NCI-H524 treated with DMSO at 0.1 percent for 48 hours (cell line): ENCODE measurements at places on chromosomes 7 and 10.

- no peak for DNase-seq
These were observed 1.6 kb downstream of the FAM53B start for GRCh38 chr10:124742413-124743190.

- no peak for DNase-seq
These were observed 77.7 kb downstream of the OSBPL3 start for GRCh38 chr7:24902276-24902675.

GRCh38 chr7:156060925-156061324, 248.7 kb upstream of the SHH start:
- DNase-seq, result no peak

- DNase-seq, result no peak
These were observed 26.8 kb downstream of the PROSER2 start for GRCh38 chr10:11849911-11850310.

GRCh38 chr7:47477191-47478016, 104.5 kb downstream of the TNS3 start:
- DNase-seq, result no peak

DNA sequence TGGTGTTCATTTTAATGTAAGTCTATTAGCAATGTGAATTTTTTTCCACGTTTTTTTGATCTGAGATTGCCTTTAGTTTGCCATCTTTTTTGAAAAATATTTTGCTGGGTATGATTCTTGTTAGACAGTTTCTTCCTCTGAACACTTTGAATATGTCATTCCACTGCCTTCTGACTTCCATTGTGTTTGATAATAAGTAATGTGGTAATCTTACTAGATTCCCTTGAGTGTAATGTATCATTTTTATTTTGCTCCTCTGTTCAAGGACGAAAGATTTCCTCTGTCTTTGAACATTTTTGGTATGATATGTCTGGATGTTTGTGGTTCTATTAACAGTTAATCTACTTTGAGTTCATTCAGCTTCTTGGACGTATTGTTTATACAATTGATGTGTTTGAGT, 371.4 kb downstream of the SUGCT start:
- no peak for DNase-seq

DNA sequence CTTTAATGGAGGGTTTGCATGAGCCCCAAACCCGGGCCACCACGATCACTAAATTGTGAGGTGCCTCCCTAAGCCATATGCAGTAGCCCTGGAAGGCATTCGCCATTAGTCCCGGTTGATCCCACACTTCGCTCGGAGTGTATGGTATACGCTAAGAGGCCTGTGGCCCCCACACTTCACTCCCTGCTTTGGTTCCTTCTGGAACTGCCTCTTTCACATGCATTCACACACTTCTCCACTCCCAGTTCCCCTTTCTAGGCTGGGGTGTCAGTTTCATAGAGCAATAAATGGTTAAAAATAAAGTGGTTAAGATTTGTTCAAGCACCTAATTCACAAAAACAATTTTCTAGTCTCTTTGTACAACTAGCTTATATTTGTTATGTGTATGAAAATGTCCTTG, 212.1 kb upstream of the KCND2 start:
- DNase-seq, result no peak

DNA sequence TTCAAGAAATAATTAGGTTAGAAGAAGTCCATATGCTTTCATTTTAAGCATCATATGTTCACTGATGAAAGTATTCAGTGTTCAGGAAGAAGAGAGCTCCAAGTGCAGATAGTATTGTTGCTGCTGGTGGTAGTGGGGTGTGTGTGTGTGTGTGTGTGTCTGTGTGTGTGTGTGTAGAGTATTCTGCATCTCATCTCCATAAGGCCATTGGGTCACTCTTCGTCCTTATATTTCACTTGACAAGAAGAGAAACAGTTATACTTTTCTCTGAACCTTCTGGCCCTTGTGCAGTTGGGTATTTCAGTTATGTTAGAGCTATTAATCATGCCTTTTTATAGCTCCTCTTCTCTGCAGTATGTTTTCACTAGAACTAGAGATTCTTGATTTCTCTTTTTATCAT, 26.2 kb downstream of the ADAM22 start:
- DNase-seq, result no peak

GRCh38 chr7:32905175-32905662, 13.7 kb upstream of the KBTBD2 start:
- DNase-seq, result peak; percentile 4

GRCh38 chr10:35819736-35820135, 177.6 kb upstream of the FZD8 start:
- no peak for DNase-seq

DNA sequence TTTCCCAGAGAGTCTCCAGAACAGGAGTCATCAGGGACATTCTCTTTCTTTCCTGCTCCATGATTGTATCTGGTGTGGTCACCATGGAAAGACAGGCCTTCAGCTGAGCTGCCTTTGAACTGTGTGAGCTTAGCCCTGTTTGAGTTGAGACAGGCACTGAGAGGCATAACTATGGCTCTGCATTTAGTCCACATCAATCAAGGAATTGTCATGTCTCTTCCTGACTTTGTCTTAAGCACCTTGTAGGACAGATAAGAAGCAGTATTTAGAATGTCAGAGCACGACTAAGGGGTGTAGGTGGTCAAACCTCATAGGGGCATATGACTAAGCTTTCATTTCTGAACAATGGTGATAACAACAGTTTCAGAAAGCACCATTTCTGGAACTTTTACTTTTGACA, 53.5 kb downstream of the EPDR1 start:
- no peak for DNase-seq

DNA sequence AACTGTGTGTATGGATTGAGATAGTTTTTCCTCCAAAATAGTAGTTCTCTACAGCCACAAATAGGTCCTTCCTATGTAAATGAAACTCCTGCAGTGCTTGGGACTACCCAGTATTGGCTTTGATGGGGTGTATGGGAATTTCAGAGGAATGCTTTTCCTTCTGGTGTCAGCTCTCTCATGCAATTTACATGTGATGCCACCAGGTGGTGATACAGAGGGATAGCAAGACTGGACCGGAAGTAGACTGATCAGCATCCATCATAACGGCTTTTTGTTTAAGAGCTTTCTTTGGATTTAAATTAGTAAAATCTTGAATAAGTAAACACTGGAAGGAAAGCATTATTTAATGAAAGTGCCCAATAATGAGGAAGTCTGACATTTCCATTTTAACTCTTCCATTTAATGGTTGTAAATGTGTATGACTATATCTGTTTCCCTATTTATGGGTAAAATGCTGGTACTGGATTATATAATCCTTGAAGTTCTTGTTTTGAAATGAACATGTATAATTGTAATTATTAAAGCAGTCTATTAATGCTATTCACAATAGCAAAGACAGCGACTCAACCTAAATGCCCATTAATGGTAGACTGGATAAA, 22.7 kb downstream of the DYNC1I1 start:
- no peak for DNase-seq

- DNase-seq, result no peak
These were observed 648.3 kb downstream of the PARD3 start for GRCh38 chr10:34166823-34167222.

GRCh38 chr10:6299234-6299633, 96.5 kb downstream of the PFKFB3 start:
- no peak for DNase-seq

DNA sequence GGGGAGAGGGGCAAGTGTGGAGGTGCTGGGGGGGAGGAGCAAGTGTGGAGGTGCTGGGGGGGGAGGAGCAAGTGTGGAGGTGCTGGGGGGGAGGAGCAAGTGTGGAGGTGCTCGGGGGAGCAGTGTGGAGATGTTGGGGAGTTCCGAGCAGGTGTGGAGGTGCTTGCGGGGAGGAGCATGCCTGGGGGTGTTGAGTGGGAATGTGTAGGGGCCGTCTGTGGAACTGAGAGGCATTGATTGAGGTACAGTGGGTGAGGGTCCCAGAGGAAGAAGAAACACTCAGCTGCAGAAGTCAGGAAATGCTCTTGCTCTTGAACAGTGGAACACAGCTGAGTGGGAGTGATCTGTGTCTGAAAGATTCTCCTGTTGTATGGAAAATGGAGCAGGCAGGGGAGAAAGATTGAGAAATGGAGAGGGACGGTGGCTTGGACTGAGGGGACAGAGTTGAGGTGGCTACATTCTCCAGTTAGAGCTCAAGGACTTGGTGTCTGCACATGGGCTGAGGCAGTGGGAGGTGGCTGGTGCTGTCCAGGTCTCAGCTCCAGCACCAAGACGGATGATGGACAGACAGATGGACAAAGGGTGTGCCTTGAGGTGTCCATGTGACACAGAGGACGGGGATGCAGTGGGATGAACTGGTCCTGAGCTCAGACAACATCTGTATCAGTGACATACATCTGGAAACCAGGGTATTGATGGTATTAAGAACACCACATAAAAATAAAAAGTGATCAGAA, 25.2 kb upstream of the NCAPG2 start:
- no peak for DNase-seq

- DNase-seq, result no peak
These were observed 2.2 kb downstream of the ARHGAP21 start for GRCh38 chr10:24721229-24722106.

DNA sequence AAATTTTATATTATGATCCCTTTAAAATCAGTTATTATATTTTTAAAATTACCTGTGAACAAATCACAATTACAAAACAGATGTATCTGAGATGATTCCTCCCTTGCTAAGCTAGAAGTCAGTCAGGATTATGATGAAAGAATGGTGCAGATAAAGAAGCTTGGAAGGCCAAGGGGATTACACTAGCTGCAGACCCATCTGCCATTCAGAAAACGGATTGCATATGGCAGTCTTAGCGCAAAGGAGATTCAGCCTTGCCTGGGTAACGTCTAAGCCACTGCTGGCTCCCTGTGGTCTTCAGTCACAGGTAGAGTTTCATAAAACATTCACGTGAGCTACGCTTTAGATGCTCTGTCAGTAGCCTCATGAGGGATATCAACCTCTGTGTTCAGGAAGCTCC, 222.2 kb downstream of the POU6F2 start:
- peak; percentile 37 for DNase-seq

DNA sequence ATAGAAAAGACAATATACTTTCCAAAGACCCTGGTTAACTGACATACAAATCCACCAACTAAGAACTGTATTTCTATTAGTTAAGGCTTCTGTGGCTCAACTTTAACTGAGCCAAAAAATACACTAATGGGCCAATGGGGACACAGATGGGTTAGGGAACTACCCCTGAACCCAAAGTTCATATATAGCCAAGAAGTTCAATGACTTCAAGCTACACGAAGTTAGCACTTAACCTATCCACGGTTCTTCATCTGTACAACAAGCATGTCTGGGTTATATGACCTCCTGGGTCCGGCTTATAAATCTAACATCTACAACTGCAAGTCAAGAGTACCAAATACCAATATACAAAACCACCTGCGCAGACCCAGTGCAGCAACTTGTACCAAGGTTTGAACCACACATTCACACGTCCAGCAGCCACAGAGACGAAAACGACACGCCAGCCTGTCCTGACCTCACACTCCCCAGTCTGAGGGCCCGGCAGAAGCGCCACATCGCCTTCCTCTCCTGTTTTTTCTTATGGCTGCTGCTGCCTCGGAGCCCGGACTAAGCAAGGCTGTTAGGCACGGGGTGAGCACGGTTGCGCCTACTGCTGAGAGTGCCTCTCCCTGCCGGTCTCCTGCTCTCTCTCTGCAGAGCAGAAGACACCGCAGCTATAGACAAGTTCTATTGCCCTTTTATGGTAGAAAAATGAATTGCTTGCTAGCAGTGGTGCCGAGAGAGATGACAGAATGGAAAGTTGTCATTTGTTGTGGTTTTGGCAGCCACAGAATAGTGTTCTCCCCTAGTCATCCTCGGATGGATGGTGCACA, 86.3 kb downstream of the RNF216 start:
- DNase-seq, result no peak

GRCh38 chr10:50375051-50375452, 123.7 kb upstream of the ASAH2 start:
- no peak for DNase-seq

GRCh38 chr7:54339073-54339472, 203.1 kb upstream of the VSTM2A start:
- DNase-seq, result no peak

DNA sequence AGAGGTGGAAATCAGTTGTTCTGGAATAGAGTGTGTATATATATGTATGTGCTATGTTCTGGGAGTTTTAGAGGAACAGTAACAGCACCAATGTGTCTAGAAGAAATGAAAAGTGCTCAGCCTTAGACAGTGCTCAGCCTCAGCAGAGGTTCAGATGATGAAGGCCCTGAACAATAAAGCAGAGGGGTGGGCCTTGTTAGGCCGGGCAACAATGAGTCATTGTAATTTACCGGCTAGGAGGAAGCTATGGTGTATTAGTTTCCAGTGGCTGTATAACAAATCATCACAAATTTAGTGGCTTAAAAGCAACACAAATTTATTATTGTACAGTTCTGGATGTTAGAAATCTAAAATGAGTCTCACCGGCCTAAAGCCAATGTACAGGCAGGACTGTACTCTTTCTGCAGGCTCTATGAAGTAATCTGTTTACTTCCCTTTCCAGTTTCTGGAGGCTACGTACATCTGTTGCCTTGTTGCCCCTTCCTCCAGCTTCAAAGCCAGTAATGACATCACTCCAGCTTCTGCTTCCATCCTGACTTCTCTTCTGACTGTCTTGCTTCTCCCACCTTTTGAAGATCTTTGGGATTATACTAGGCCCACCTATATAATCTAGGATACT, 84.6 kb downstream of the CH25H start:
- DNase-seq, result no peak

DNA sequence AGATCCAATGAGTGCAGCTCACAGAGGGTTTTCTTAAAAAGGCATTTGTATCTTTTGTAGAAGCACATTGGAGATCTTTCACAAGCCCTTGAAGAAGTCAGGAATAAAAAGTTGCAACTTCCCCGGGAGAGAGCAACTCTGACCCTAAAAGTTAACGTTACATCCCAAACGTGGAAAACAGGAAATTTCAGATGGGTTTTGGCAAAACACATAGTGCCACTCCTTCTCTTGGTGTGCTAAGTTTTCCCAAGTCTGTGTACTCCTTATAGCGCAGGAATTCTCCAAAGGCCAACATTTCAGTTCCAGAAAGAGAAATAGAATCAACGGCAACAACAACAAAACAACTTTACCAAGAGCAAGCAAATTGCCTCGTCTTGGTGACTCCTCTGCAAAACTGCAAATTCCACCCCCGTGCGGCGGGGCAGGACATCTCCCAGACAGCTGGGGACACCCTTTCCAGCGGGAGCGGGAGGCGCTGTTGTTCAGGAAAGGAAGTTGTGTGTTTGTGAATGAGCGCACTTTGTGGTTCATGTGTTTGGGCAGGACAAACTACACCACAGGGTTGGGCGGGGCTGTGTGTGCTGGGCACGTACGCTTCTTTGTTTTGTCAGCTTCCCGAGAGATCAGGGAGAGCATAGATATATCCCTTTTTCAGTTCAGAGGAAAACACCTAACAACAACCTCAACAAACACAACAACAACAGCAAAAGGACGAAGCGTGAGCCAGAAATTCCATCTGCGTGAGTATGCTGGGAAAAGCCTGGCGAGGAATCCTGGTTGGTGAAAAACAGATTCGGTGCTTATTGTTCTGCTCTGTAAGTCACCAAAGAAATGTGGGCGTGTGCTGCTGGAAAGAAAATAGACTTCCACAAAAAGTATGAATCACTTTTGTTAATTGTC, 294.7 kb upstream of the PITRM1 start:
- no peak for DNase-seq
